WTC11 (cell line): ENCODE measurements at places on chromosomes 5 and 9.

DNA sequence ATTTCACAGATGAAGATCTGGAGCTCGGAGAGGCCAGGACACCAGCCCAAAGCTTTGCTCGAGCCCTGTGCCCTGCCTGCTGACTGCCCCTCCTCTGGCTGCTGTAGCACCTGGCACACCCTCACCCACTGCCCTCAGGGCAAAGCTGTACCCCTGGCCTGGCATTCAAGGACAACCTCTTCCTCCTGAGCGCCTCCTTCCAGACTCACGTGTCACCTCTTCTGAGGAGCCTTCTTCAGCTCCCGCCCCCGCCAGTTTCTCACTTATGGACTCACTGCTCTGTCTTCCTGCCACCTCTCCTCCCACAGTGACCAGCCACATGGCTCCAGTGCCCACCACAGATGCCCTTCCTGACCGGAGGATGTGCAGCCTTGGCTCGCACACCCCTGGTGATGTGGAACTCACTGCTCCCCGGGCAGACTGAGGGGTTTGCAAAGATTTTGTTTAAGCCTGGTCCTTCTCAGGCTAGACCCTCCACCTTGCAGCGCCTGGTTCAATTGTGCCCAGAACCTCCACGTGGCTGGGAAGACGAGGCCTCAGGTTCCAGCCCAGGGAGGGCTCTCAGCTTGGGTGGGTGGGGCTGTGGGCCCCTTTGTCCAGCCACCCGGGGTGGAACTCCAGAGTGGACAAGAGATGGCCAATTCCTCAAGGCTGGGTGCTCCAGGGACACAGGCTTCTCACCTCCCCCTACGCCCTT is 46.6 kb upstream of the PHYKPL start:
- no peak for DNase-seq

DNA sequence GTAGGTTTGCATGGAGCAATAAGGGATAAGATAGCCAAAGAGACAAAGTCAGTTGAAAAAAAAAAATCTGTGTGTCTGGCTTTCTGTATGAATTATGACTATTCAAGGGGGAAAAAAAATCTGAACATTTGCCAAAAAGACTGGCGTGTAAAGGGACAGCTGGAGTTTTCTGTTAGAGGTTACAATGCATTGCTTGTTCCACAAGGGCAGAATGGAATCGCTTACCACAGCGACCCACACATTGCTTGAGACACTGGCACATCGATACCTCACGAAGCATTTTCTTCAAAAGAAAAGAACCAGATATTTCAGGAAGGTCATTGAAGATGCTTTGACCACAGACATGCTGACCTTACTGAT is 327.8 kb downstream of the TMEM167A start:
- no peak for DNase-seq

- no peak for DNase-seq
Observed at GRCh38 chr5:180808461-180809000, 5.9 kb upstream of the MGAT1 start.

GRCh38 chr9:105050296-105050695 is 122.3 kb upstream of the ABCA1 start:
- DNase-seq: no peak

DNA sequence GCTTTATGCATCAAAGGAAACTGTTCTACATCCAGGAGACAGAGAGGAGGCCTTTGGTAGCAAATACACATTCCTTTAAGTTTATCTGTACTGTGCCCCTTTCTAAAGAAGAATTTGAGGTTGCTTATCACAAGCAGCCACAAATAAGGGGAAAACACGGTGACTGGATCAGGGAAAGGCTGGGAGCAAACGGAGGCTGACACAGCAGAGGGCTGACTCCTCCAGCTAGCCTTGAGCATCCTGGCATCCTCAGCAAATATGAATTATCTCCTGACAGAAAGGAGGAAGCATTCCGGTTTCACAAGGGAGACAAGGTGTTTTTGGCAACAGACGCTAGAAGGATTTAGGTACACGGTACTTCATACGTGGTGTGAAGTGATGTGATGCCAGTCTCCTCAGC is 133.5 kb downstream of the DCP2 start:
- DNase-seq: no peak

DNA sequence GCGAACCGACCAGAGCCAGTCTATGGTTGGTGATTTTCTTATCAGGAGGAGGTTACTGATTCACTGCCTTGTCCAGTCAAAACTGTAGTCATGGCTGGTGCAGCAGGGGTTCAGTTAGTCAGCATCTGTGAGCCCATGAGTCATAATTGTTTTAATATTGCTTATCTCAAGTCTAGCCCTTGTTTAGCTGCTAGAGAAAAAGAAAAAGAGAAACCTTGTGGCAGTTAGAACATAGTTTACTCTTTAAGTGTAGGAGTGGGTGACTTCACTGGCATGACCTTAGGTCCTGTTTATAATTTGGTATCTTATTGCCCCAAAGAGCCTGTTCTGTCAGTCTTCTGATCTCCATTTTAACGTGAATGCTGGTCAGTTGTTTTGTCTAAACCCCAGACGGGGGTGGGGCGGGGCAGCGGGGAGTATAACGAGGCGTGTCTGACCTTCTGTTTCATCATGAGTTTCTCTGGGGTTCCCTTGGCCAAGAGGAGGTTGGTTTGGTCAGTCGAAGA is 76.9 kb upstream of the NFIL3 start:
- DNase-seq: no peak

DNA sequence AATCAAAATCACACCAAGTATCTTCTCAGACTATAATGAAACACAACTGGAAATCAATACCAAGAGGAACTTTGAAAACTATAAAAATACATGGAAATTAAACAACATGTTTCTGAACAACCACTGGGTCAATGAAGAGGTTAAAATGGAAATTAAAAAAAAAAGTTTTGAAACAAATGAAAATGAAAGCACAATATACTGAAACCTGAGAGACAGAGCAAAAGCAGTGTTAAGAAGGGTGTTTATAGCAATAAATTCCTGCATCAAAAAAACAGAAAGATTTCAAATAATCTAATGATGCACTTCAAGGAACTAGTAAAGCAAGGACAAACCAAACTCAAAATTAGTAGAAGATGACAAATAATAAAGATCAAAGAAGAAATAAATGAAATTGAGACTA is 92.0 kb downstream of the TMEM232 start:
- no peak for DNase-seq

GRCh38 chr9:130069048-130069447 is 15.3 kb downstream of the GPR107 start:
- no peak for DNase-seq

GRCh38 chr9:121556580-121556979 is 56.9 kb upstream of the GGTA1 start:
- no peak for DNase-seq
